ENCODE measurements at places on chromosomes 2 and 18.

- no peak for DNase-seq
These were observed 184.2 kb downstream of the ZNF521 start for GRCh38 chr18:25167612-25168410.

DNA sequence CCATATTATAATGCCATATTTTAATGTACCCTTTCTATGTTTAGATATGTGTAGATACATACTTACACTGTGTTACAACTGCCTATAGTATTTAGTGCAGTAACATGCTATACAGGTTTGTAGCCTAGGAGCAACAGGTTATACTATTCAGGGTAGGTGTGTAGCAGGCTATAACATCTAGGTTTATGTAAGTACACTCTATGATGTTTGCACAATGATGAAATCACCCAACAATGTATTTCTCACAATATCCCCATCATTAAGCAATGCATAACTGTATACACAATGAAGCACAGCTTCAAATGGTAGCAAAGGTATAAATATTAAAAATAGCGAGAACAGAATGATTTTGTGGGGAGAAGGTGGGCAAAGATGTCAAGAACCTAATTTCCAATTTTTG lies 117.8 kb downstream of the DYM start:
- no peak for DNase-seq

DNA sequence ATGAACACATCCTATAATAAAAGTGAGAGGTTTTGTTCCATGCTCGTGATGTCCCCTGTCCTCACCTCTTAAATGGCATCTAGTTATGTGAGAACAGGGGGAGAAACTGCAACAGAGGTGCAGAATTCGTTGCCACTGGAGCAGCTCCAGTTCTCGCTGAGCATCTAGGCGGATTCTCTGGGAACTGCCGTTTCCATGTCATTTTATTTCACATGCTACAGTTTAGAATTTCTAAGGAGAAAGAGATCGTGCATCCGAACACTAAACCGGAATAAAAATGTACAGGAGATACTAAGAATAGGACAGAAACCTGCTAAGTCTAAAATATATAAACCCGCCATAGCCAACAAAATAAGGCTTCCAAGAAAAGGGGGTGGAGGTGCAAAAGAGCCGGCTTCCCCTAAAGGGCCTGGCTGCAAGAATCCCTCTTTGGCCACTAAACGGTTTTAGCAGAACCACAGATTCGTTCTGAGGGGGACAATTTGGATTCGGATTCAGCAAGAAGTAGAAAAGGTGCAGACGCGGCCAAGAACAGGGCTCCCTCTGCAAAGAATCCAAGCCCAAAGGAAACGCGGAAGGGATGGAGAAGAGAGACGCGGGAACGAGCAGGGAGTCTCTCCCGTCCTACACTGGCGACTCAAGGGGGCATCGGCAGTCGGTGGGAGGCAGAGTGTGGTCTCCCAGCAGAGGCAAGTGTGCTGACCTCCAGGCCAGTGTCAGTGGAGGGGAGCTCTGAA lies 1.3 kb downstream of the TMEM163 start:
- DNase-seq, result no peak

- peak; percentile 49 for DNase-seq
These were observed 19.9 kb downstream of the ABCG5 start for GRCh38 chr2:43818761-43819160.

GRCh38 chr2:40844353-40845277 lies 392.7 kb upstream of the SLC8A1 start:
- no peak for DNase-seq

GRCh38 chr2:235413064-235413463 lies 80.8 kb upstream of the AGAP1 start:
- DNase-seq, result no peak

- DNase-seq, result no peak
These were observed 324.4 kb downstream of the GBX2 start for GRCh38 chr2:235843591-235844395.

DNA sequence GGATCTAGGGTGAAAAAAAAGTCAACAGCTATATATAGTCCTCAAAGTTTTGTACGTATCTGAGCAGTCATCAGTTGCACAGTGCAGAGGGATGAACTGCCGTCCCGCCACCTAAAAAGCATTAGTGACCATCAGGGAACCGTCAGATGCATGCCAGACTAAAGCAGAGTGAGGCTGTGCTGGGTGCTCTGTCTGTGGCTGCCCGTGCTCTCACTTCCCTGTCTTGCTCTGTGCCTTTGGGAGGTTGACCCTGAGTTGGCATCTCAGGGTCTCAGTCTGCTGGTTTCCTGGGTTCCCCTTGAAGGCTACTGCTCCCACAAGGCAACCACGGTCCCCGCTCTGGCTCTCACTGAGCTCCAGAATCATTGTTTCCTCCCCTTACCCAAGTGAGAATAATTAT lies 11.1 kb downstream of the CLUL1 start:
- DNase-seq, result no peak

All from hematopoietic multipotent progenitor cell treated with erythropoietin and hydrocortisone succinate and interleukin-3 and kit ligand, for 8 days (in vitro differentiated cells).